Neural crest cell (in vitro differentiated cells): ENCODE measurements at places on chromosomes 3 and 15.
A peak's percentile ranks its signal among the peaks of the same experiment; 100 is the strongest.

DNA sequence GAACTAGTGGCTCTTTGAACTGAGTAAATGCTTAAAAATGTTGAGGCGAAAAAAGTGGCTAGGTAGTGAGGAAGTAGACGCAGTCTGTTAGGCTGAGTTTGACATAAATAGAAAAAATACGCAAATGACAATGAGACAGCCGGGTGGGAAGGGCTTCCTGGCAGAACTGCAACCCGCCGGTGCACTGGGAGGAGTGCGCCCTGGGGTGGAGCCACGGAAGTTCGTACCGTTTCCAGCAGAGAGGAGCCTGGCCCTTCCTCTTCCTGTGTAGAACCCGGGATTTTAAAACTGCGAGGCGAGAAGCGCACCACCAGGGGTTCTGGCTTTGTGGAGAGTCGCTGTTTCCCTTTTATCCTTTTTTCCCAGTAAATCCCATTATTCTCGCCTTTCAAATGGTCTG, 602.6 kb downstream of the PYDC2 start:
- peak; percentile 4 for DNase-seq

DNA sequence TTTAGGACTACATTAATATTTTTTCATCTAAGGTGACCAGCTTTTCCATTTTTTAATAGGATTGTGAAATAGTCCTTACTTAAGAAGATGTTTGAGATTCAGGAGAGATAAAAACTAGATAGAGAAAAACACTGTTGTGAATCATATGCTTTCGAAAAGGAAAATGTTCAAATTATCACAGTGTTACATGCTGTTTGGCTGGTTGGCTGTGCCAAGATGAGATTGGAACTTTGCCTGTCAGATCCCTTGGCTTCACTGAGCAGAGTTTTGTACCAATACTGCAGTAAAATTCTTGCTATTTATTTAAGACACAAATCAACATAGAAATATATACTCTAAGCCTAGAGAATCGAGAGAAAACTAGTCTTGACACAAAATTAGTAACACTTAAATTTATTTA, 117.2 kb downstream of the OXSM start:
- DNase-seq = no peak

- DNase-seq = no peak
These were observed 162.4 kb downstream of the PLCL2 start for GRCh38 chr3:17047162-17047561.

- DNase-seq = no peak
These were observed 21.2 kb upstream of the PRR23E start for GRCh38 chr3:127171721-127172120.
